Renal cortical epithelial cell (primary cell): ENCODE measurements at places on chromosomes 4 and X.

DNA sequence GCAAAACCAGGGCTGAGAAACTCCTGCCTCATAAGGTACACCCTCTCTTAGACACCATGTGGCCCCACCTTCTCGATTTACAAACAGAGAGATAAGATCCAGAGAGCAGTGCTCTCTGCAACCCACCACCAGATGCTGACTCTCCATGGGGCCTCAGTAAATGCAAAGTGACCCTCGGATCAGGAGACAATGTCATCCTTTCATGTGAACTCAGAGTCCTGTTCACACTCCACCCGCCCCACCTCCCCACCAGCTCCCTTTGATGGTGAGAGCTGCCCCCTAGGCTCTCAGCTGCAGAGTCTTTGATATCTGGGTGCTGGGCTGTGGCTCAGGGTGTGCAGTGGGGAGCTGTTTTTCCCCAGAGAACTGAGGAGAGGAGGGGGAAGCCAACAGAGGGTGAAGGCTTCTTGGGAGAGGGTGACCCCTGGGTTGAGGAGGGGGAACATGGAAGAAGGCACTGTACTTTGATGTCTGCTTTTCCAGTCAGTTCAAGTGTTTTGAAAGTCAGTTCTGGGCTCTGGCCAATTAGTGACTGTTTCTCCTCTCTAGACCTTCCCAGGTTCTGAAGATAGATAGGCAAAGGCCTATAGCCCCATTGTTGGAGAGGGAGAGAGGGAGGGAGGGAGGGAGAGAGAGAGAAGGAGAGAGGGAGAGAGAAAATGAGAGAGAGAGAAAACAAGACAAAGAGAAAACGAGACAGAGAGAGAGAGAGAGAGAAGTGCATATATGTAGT lies 88.2 kb downstream of the SCD5 start:
- no peak for DNase-seq

GRCh38 chrX:28651186-28651585 lies 63.9 kb downstream of the IL1RAPL1 start:
- no peak for DNase-seq

DNA sequence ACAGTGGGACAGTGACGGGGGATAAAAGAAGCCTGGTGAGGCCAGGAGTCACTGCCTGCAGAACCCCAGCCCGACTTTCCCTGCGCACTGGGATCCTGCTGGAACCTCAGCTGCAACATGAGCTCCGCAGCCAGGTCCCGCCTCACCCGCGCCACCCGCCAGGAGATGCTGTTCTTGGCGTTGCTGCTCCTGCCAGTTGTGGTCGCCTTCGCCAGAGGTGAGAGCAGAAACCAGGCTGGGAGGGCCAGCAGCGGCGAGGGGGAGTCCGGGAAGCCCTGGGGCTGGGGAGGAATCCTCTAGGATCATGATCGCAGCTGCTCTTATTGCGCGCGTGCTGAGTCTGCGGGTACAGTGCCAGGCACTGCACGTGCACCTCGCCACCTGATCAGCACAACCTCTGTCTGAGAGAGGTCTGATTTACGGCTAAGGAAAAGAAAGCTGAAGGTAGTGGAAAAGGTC lies at the start of gene PF4V1:
TSS of gene PF4V1 (plus strand) at position 51 of the 459 bp plus-strand sequence. CDS start at position 118, 67 bp downstream.
- DNase-seq, result no peak

DNA sequence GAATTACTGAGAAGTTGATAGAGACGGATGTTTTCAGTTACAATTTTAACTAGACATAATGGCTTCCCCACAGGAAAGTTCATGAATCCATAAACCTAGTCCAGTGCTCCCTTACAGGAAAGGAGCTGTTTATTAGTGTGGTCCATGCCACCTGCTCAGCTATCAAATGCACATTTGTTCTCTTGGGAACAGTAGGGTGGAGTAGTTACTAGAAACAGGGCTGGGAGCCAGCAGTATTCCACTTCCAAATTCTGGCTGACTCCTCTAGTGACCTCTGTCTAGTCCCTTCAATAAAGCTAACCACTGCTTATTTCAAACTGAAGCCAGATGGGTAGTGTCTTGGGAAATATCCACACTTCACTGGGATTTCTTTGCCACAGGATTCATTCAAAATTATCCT lies 88.4 kb upstream of the TLL1 start:
- no peak for DNase-seq

DNA sequence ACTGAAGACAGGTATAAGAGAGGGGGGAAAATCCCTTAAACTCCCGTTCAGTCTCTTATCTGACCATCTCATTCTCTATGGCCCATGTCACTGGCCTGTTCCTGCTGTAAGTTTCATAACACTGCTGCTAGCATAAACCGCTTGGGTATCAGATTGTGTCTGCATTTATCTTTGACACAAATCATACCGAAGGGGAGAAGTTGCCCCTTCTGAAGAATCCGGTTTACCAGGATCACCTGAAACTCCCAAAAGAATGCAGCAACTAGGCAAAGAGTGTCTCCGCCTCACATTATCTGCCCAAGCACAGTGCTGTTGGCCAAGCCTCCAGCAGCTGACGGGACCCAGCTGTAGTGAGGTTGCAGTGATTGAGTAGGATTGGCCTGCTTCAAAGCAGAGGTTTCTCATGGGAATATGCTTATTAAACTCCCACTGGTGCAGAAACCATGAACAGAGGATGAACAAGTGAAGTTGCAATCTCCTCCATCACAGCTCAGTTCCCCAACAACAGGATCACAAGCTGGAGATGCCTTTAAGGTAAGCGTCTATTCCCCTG lies 71.3 kb upstream of the PUDP start:
- DNase-seq, result no peak

- no peak for DNase-seq
These were observed 24.1 kb downstream of the RNF4 start for GRCh38 chr4:2492970-2493369.

- no peak for DNase-seq
These were observed 23.4 kb downstream of the STIM2 start for GRCh38 chr4:26884026-26884425.

- DNase-seq, result no peak
These were observed 17.8 kb downstream of the JADE1 start for GRCh38 chr4:128827296-128827695.

- no peak for DNase-seq
These were observed 52.1 kb upstream of the SHOX start for GRCh38 chrX:578531-578930.

DNA sequence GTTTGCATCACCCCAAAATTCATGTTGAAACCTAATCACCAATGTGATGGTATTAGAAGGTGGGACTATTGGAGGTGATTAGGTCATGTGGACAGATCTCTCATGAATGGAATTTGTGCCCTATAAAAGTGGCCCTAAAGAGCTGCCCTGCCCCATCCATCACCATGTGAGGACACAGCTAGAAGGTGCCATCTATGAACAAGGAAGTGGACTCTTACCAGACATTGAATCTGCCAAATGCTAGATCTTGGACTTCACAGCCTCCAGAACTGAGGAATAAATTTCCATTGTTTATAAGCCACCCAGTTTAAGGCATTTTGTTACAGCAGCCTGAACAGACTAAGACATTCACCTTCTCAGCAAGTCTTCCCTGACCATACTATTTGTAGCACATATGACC lies 7.5 kb downstream of the PLA2G12A start:
- no peak for DNase-seq

DNA sequence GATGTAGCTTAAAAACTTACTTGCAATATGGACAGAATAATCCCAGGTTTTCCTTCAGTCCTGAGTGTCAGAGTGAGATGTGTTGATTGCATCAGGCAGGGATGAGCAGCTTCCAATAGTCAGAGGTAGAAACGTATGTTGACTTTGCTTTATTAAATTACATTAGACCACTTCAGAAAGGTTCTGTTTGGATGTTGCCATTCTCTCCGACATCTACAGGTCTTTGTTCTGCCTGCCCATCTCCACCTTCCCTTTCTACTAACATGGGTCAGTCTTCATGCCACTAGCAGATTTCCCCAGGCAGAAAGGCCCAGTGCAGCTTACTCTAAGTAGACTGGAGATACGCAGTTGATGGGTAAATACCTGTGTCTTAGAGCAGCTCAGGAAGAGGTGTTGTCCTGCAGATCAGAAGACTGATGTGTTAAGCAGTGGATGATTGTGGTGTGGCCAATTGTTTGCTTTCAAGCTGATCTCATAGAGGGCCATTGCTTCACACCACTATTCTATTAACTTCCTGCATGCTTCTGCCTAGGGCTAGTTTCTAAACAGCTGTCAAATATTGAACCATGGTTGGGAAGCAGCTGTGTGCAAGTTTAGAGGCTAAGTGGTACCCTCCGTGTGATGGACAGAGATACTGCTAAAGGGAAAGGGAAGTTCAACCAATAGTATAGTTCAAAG lies 1.8 kb downstream of the FRMPD4 start:
- DNase-seq, result peak; percentile 22

DNA sequence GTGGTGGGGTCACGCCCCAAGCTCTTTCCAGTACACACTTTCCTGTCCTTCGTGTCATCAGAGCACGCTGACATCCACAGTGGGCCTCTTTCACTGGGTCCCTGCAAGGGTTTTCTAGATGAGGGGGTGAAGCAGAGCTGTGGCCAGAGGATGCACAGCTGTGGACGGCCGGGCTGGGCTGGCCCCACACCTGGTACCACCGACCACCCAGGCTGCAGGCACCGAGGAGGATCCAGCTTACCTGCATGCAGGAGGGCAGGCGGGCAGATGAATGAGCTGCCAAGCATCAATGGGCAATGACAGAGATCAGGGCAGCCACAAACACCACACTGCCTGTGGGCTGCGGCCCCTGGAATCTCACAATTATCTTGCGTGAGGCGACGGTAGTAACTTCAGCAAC lies 9.5 kb upstream of the GRPEL1 start:
- no peak for DNase-seq

DNA sequence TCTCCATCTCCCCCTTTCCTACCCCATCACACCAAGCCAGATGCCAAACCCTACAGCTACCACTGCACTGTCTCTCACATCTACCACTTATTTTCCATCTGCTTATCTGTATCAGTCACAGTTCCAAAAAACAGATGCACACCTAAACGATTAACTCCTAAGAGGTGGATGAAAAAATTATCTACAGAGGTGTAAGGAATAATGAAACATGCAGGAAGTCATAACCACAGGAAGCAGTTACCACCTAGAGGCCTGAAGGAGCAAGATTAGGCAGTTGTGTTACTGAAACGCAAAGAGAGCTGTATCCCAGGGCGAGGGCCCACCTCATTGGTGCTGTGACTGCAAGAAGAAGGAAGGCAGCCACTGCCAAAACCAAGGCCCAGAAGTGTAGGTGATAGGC lies 87.8 kb upstream of the FAM241A start:
- no peak for DNase-seq

GRCh38 chr4:7429601-7430078 lies 5.1 kb downstream of the PSAPL1 start:
- DNase-seq, result no peak

GRCh38 chr4:186536285-186536684 lies 19.1 kb downstream of the MTNR1A start:
- no peak for DNase-seq

- DNase-seq, result no peak
These were observed 235.7 kb downstream of the NKX6-1 start for GRCh38 chr4:84263415-84263814.

DNA sequence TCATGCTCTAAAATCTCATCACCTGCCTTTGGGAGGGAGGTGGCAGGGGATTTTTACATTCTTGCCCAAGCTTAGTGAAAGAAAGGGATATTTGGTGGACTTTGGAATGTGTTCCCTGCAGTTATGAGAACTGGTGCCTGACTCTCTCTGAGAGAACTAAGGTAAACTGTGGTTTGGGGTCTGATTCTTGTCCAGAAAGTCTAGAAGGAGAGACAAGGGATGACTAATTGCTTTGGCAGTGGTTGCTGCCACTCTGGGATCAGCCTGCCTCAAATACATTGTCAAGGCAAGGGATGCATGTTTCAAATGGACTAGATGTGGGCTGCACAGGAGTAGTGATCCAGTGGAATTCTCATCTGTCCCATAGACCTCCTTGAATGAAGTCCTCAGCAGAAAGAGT lies 115.2 kb downstream of the DDIT4L start:
- peak; percentile 86 for DNase-seq

- DNase-seq, result peak; percentile 36
These were observed 96.2 kb upstream of the CCSER1 start for GRCh38 chr4:90030953-90031352.

GRCh38 chrX:53441531-53442321 lies 7.6 kb upstream of the HSD17B10 start:
- peak; percentile 48 for DNase-seq

GRCh38 chr4:131258361-131258760 lies 1890.7 kb upstream of the PCDH10 start:
- no peak for DNase-seq

DNA sequence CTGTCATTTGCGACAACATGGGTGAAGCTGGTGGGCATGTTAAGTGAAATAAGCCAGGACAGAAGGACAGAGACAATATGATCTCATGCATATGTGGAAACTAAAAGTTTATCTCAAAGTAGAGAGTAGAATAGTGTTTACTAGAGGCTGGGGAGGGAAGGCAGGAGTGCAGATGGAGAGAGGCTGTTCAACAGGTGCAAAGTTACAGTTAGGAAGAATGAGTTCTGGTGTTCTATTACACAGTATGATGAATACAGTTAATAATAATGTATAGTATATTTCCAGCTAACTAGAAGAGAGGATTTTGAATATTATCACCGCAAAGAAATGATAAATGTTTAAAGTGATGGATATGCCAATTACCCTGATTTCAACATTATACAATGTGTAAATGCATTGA lies 69.8 kb downstream of the FBXL5 start:
- no peak for DNase-seq

GRCh38 chr4:19540859-19541540 lies 710.7 kb upstream of the SLIT2 start:
- no peak for DNase-seq

DNA sequence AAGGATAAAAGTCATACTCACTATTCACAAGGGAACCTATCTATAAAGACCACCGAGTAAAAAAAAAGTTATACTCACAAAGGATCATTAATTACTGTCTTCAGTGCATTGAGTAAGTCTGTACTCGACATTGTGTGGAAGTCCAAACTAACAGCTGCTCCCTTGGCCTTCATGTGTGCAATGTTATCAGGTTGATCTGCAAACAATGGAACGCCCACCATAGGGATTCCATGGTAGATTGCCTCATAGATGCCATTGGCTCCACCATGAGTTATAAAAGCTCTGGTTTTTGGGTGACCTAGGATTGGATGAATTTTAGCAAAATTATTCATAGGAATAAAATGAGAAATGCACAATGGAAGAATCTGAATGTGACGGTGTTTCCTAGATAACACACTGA lies 10.6 kb downstream of the UGT2B4 start:
- no peak for DNase-seq

- DNase-seq, result peak; percentile 20
These were observed 13.3 kb downstream of the CETN2 start for GRCh38 chrX:152817078-152817764.

DNA sequence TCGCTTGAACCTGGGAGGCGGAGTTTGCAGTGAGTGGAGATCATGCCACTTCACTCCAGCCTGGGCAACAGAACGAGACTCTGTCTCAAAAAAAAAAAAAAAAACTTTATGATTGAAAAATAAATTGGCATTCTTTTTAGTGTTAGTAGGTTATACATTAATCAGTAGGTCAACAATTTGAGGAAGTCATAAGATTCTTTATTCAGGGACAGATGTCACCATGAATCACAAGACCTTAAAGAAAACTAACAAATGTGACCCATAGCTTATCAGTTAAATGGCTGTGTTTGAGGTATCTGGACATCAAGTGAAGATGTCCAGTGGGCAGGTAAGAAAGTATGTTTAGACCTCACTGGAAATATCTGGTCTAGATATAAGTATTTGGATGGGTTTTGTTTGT lies 9.3 kb upstream of the PRMT9 start:
- peak; percentile 63 for DNase-seq
